ENCODE measurements at places on chromosomes 4 and X.

- DNase-seq: no peak
Measured at GRCh38 chr4:16449406-16449805, 223.1 kb upstream of the TAPT1 start.

GRCh38 chrX:15815779-15816437 is 25.6 kb downstream of the ZRSR2 start:
- no peak for DNase-seq

DNA sequence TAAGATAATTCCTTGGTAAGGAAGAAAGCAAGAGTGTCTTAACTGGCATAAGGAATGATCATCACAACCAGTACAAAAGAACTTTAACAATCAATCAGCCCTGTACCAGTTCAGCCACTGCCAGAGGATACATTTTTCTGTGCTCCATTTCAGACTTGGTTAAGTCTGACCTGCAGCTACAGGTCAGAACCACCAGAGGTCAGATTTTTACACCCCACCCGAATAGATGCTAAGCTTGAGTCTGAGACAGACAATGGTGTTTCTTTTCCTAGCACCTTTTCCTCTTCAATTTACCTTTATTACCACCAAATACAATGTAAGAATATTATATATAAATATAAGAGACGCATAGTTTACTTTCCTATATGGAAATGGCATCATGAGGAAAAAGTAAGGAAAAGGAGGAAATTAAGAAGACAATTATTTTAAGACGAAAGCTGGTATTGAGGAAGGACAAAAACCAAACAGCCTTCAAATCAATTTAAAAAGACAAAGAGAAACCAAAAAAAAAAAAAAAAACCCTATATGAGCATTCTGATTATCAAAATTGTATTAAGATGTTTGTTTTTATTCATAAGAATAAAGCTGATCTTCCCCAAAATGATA is 215.3 kb upstream of the TTC29 start:
- DNase-seq: peak; percentile 38

DNA sequence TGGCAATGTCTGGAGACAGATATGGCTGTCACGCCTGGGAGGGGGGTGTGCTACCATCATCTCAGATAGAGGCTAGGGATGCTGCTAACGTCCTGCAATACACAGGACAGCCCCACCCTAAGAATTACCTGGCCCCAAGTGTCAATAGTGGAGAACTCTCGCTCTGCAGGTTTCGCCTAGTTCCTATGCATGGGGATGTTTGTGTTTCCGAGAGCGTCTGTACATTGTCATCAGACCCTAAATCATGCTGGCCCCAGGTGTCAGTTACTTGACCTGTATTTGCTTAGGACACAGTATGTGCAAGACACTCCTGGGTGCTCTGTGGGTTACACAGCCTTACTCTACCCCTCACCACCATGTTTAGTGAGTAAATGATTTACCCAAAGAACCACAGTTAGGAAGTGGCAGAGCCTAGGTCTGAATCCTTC is 90.8 kb downstream of the AFF1 start:
- no peak for DNase-seq

GRCh38 chr4:10879411-10880110 is 195.0 kb upstream of the CLNK start:
- no peak for DNase-seq

GRCh38 chrX:113133316-113133715 is 292.7 kb upstream of the AMOT start:
- no peak for DNase-seq

DNA sequence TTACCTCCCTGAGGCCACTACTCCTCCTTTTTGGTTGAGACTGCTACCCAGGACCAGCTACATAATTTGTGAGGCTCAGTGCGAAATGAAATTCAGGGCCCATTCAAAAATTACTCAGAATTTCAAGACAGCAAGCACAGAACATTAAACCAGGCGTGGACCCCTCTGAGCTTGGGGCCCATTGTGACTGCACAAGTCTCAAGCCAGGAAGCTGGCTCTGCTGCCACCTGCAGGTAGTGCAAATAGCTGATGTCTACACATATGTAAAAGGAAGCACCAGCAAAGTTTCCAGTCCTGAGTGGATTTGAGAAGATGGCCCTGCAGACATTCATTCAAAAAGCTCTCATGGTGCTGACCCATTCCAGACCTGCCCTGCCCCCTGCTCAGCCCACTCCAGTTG is 213.4 kb upstream of the LNX1 start:
- DNase-seq: no peak

DNA sequence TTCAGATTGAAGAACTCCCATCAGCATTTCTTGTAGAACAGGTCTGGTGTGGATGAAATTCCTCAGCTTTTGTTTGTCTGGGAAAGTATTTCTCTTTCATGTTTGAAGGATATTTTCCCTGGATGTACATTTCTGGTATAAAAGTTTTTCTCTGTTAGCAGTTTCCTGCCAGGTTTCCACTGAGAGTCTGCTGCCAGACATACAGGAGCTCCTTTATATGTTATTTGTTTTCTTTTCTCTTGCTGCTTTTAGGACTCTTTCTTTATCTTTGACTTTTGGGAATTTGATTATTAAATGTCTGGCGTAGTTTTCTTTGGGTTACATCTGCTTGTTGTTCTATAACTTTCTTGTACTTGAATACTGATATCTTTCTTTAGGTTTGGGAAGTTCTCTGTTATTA is 486.5 kb downstream of the ARAP2 start:
- no peak for DNase-seq

DNA sequence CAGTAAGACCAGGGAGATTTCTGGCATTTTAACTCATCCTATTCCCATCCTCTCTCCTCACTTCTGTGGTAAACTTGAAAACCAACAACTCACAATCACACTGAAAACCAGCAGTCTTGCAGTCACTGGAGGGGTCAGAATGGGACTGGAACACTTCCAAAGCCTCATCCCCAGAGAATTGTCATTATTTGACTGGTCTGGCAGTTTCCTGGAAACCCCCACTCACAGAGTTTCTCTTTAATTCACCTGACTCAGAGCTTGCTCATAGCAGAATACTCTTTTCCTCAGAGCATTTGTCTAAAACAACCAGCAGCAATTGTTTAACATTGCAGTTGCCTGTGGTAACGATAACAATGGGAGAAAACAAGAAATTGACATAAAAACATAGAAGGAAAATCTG is 7.3 kb upstream of the RAB9B start:
- DNase-seq: no peak

GRCh38 chr4:26235500-26235899 is 85.3 kb upstream of the RBPJ start:
- no peak for DNase-seq

All from non-pigmented ciliary epithelial cell (primary cell).